Stimulated activated CD4-positive, alpha-beta T cell treated with anti-CD3 and anti-CD28 coated beads, Interleukin-1b, Interleukin-23, amount 100 ng/mL, for 1 hour (primary cell): ENCODE measurements at places on chromosomes 2 and 18.

- DNase-seq = no peak
These were observed 801.3 kb downstream of the ERBB4 start for GRCh38 chr2:211737282-211737681.

GRCh38 chr18:11842562-11842961 is 8.7 kb upstream of the CHMP1B start:
- no peak for DNase-seq

- DNase-seq = no peak
These were observed 2.6 kb upstream of the CATIP start for GRCh38 chr2:218354045-218354444.

GRCh38 chr18:78822949-78823285 is 156.7 kb upstream of the SALL3 start:
- no peak for DNase-seq

DNA sequence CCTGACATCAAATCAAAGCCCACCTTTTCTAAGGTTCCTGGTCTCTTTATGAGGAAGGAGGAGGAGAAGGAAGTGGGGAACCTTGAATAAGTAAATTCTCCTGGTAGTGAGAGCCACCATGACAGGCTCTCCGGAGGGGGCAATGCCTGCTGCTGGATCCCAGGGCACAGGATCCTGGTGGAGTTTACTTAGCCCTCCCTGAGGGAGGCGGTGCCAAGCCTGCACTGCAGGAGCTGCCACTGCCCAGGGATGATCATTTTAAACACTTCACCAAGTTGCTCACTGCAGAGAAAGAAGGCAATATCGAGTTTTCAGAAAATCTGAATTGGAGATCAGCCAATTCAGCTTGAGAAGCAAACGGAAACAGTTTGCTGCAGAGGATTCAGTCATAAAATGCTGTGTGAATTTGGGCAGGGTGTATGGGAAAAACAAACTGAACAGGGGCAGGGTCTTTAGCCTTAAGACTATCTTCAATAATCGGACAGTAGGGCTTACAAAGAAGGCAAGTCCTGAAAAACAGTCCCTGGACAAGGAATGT is 200.7 kb downstream of the RAD51AP2 start:
- DNase-seq = no peak

DNA sequence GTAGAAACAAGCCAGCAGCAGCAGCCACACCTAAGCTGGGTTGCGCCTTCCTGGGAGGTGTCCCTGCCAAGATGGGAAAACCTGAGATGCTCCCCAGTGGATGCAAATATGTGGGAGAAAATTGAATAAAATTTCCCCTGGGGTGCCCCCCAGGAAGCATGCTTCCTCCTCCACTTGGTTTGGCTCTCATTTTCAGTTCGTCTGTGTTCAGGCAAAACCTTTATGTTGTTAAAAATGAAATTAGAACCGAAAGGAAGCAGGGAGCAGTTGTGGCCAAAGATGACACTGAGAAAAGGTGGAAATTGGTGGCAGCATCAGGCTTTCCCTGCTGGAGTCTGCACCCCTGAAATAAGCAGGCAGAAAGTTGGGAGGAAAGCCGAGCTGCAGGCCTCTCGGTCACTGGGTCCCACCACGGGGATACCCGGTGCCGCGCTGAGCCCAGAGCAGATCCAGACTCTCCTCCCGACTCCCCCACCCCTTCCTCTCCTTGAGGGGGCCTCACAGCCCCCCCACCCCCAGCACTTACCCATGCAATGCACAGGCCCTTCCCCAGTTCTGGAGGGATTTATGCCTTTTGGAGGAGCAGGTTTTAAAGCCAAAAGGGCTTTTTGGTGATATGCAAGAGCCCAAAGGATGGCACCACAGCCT is 267.7 kb upstream of the SPRED2 start:
- no peak for DNase-seq

DNA sequence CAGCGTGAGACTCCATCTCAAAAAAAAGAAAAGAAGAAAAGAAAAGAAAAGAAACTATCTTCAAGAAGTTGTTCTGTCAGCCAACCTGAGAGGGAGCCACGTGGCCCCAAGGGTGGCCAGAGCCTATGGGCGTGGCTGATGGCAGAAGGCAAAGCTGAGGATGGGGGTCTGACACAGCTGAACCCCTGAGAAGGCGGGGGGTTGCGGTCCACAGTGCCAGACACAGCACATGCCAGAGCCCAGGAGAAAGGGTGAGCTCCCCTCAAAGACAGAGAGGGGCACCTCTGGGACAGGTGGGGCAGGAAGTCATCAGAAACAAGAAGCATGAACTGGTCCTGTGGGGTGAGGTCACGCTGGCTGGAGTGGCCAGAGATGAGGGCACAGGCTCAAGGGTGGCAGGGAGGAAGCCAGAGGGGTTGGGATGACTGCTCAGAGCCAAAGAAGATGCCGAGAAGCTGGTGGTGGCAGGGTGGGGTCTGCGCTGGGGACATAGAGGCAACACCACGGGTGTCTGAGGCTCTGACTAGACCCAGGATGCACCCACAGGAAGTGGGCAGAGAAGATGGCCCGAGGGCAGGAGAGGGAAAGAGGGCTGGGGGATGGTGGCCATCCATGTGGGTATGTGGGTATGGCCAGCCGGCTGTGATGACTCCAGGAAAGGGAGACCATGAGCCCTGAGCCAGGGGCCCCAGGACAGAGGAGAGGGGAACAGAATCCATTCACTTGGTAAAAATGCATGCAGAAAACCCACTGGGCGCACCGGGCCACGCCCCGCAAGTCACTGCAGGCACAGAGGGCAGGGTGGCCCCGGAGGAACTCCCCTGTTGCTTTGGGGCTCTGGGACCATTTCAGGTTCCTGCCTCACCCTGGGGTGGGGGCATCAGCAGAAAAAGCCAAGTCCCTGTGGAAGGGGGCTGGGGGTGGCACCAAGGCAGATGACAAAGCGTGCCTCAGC is 8.4 kb downstream of the KIF1A start:
- DNase-seq = no peak

- DNase-seq = no peak
These were observed 326.1 kb downstream of the PARD3B start for GRCh38 chr2:204871231-204871953.

GRCh38 chr2:238431456-238431855 is 4.7 kb downstream of the ASB1 start:
- no peak for DNase-seq

DNA sequence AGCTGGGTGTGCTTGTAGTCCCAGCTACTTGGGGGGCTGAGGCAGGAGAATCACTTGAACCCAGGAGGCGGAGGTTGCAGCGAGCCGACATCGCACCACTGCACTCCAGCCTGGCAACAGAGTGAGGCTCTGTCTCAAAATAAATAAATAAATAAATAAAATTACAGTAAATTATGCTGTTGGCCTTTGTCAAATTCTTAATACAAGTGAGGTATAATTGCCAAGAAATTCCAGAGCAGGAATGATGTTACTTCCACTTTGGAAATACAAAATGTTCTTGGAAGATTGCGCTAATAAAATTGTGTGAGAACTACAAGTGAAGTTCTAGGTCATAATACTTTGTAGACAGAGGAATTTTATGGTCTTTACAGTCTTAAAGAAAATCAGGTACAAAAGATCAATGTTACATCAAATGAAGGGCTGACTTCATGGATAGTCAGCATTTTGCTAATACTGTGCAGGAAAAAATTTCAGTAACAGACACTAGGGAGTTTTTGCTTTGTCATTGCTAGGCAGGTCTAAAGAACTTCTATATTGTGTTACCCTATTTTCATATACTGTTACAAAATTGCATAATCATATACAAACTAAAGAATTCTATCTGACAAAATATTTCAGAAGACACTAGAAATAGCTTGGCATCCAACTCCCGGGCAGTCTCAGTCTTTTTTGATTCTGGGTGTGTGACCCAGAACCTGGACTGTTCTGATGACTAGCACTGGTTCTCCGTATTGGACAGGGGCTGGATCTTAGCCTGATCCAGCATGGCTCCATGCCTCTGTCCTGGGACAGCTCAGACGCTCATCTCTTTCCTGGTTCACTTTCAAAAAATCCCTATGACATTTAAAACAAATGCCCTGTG is 76.0 kb upstream of the STK17B start:
- DNase-seq = no peak

GRCh38 chr2:139079311-139079710 is 299.1 kb upstream of the NXPH2 start:
- no peak for DNase-seq

DNA sequence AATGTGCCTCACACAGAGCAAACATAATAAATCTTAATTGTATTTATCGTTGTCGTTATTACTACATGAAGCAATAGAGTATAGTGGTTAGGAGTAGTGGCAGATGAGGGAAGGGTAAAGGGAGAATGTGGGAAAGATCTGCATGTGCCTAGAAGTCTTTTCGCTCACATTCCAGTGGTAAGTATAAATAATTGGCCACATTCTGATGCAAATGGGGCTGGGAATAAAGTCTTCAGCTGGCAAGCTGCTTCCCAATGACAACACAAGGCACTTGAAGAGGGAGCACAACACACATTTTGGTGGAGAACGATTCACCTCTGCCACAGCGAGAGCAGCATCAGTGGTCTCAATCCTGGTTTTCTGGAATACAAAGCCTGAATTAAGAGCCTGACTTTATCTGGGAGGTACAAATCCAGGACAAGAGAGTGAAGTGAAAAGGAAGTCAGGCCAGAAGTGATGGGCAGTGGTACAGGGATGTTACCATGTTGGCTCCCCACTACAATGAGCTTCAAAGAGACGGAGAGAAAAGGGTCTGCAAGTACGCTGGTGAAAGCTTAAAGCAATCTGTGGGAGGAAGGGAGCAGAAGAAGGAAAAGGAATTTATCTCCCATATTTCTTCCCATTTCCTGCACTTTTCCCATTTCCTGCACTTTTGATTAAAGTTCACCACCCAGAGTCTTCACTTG is 112.3 kb downstream of the ARHGAP15 start:
- DNase-seq = no peak

DNA sequence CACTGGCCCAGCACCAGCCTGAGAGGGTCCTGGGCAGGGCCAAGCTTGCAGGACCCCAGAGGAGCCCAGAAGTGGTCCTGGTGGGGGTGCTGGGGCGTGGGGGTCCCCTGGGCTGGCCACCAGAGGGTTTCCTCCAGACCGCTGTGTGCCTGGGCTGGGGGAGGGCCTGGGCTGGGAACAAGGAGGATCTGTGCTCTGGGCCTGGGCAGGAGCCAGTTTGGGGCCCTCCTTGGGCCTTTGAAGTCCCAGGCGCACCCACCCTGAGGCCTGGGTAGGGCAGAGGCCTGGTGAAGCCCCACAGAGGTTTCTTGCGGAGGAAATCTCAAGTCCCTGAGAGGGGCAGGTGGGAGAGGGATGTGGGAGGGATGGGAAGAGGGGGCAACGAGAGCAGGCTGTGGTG is 63.4 kb upstream of the GPC1 start:
- DNase-seq = no peak

DNA sequence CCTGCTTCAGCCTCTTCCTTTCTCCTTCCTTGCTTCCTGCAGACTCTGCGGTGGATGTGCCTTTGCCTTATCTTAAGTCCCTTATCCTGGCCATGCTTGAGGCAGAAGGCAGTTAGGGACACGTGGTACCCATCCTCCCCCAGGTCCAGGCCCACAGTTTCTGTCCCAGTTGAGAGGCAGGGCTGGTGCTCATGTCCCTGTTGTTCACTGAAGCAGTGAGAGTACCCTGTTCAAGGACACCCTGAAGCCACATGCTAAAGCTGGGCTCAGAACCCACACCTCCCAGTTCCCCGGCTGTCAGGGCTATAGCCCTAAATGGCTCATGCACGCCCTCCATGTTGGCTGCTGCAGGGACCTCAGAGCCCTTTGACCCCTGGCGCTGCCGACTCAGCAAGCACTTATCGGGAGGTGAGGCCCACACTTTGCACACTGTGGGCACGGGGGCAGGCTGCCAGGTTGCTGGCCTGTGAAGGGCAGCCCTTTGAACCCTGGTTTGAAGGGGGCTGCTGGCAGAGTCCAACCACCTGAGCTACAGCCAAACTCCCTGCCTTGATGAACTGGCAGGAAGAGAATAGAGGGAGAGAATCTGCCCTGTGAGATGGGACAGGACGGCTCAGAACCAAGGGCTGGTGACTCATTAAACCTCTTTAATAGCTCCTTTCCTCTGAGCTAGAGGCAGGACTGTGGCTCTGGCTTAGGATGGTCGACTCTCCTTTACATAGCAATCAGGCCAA is 6.3 kb downstream of the KHK start:
- no peak for DNase-seq

- DNase-seq = no peak
These were observed 8.4 kb upstream of the PRKCE start for GRCh38 chr2:45643095-45643494.

DNA sequence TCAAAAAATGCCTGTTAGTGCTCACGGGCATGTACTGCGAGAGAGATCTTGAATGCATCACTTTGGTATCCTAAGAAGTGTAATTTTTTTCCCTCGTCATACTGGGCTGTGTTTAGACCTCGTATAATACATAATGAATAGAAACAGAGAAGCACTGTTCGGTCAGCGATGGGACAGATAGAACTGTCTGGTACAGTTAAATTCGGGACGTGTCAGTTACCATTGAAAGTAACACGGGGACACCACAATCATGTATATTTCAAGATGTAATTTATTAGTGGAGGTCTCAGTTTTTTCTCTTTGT is 1.8 kb downstream of the PKP4 start:
- no peak for DNase-seq

DNA sequence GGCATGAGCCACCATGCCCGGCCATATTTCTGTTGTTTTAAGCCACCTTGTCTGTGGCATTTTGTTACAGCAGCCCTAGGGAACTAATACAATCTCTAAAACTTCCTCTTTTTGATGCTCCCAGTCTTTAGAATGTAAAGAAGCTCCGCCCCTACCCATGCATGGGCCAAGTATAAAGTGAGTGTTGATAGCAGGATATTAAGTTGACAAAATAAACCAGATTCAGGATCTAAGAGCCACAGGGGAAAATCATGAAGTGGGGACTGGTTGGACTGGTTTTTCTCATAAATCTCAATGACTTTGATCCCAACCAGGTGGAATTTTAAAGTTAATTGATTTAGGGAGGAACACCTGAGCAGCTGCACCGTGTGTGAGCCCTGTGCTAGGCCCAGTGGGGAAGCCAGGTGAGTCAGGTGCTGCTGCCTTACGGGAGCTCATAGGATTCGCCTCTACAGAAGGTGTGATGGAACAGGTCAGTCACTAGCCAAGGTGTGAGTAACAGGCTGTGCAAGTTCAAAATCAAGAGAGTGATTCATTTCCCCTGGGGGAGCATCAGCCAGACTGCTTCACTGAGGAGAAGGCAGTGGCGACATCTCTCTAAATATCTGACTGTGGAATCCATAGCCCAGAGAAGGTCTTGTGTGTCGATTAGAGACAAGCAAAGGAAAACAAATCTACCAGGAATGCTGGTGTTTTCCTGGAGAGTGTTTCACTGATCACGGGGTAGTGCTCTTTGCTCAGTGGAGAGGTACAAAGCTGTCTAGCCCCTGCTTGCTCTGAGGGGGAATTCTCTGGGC is 63.0 kb upstream of the MSH2 start:
- no peak for DNase-seq

- DNase-seq = no peak
These were observed 27.4 kb downstream of the HS6ST1 start for GRCh38 chr2:128291161-128291843.
